NCI-H345 (cell line): ENCODE measurements at places on chromosomes 11 and 22.

DNA sequence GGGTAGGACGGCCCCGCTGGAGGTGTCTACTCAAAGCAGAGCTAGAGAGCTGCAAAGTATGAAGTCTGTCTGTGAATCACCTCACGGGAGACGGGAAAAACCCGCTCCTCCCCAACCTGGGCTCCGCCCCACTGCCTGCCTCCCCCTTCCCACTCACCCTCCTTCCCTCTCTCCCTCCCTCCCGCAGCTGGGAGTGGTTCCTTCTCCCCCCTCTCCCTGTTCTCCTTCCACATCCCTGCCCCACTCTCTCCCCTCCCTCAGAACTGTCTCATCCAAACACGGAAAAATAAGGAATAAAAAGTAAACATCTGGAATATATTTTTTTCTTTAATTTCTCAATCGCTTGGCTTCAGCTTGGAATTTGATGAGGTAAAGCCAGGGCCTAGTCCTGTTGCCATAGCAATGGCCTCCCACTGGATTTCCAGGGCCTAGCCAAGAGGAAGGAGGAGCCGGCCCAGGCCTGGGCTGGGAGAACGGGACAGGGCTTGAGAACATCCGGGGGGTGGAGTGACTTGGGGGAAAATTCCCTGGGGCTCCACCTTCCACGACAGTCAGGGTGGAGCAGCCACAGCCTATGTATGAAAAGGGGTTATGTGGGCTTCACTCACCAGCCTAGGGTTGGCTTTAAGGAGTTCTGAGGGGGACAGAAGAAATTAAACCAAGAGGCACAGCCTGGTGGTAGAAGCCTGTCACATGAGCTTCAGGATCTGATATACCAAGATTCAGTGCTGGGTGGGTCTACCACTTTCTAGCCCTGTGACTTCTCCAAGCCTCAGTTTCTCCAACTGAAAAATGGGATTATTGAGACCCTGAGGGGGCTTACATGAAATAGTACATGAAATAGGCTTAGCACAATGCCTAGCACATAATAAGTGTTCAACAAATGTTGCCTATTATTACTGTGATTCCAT lies 2.2 kb downstream of the TNKS1BP1 start:
- peak; percentile 62 for DNase-seq

DNA sequence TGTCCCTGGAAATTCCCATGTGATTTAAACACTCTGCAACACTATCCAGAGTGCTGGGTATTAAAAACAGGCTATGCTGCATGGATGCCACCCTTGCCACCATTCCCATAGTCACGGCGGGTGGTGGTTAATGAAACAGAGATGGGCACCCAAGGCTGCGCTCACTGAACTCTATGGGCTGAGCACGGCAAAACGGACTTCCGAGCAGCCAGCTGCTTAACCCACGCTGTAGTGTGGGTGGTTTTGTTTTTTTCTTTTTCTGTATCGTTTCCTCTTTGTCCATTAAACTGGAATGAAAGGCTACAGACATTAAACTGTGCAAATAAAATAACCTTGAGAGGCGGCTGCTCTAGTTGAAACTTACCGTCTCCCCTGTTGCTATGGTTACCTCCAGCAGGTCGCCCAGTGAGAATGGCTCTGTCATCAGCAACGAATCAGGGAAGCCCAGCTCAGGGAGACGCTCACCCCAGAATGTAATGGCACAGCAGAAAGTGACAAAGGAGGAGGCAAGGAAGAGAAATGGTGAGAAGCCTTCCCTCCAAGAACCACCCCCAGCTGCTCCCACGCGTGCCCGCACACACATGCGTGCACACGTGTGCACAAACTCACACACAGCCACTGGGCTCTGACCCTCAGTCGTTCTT lies 102.1 kb downstream of the C11orf91 start:
- DNase-seq: peak; percentile 76

GRCh38 chr11:33734441-33735270 lies 1.6 kb downstream of the CD59 start:
- DNase-seq: no peak

GRCh38 chr22:23529166-23530103 lies 50.7 kb downstream of the IGLL1 start:
- DNase-seq: no peak

- no peak for DNase-seq
Observed at GRCh38 chr11:116173506-116173905, 599.3 kb downstream of the BUD13 start.

DNA sequence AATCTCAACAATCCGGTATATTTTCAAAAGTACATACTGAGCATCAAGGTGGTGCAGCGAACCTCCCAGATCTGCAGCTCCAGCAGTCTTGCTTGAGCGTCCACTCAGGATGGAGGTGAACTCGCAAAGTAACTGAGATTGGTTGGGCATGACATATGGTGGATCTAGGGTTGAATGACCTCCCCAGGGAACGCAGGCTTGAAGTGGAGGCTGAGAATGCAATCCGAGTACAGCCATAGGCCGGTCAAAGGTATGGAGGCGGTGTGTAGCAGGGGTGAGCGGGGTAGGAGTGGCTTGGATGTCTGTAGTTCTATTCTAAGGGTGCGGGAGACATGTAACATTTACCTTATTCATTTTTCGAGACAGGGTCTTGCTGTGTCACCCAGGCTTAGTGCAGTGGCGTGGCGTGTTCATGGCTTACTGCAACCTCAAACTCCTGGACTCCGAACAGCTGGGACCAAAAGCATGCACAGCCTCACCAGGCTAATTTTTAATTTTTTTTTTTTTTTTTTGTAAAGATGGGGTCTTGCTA lies 631 bp upstream of the C22orf39 start:
- peak; percentile 76 for DNase-seq

DNA sequence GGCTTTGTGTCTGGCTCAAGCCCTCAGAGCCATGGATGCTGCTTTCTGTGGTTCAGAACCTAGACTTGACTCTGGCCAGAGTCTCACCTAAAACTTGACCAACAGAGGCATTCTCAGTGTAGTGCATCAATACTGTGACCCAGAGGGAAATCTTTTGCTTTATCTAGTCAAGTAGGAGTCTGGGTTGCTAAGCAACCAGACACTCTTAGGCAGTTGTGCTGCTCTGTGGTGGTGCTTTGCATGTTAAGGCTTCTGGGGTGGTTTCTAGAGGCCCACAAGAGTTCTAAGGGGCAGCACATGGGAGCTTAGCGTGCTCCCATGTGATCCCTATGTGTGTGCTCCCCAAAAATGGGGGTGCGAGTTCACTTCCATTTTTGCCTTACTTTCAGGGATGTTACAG lies 224.6 kb upstream of the PLET1 start:
- DNase-seq: no peak

GRCh38 chr22:41092847-41093411 lies 537 bp downstream of the EP300 start:
- peak; percentile 16 for DNase-seq

- DNase-seq: no peak
Observed at GRCh38 chr11:108538022-108538424, 39.8 kb upstream of the POGLUT3 start.

GRCh38 chr11:26350002-26350401 lies 18.1 kb downstream of the ANO3 start:
- DNase-seq: no peak

DNA sequence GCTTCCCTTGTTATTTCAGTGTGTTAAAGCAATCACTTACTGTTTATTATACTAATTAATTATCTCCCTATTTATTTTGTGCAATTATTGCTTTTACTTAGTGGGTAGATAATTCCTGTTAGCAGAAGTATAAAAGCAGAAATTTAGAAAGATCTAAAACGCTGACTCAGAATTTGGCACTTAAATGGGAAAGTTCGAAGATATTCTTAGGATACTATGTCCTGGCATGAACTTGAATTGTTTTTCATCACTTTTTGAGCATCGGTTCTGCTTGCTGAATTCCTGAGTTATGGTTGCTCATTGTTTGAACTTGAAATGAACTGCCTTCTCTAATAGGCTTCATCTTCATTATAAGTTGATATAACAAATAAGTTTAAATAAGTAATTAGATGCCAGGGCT lies 325.4 kb downstream of the JRKL start:
- no peak for DNase-seq

DNA sequence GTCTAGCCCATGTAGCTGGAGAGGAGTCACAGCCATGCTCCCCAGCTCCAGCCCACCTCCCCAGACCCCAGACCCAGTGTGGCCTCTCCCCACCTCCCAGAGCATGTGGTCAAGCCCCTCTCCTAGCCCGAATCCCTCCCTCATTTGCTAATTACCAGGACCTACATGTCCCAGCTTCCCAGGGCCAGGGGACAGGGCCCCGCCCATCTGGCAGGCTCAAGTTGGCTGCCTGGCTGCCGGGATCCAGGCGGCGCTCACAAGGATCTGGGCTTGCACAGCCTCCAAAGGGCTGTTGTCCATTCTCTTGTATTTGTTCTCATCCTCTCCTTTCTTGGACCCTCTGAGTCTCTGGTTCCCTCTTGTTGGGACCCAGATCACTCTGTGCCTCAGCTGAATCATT lies 4.6 kb upstream of the MIF start:
- DNase-seq: no peak

DNA sequence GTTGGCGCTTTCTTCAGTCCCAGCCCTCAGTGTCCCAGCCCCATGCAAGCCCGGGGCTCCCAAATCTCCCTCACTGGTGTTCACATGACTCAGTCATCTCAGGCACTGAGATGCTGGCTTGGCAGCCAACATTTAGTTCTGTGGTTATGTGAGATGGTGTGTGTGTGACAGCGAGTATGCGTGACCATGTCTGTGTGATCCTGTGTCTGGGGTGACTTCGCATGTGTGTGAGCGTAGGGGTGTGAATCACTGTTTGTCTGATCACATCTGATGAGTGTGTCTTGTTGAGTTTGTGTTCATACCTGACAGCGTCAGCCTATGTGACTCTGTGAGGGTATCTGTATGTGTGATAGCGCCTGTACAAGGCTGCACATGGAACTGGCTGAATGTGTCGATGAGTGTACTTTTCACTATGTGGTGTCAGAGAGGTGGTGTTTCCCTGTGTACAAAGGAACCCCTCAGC lies 16.2 kb downstream of the CREB3L1 start:
- no peak for DNase-seq

DNA sequence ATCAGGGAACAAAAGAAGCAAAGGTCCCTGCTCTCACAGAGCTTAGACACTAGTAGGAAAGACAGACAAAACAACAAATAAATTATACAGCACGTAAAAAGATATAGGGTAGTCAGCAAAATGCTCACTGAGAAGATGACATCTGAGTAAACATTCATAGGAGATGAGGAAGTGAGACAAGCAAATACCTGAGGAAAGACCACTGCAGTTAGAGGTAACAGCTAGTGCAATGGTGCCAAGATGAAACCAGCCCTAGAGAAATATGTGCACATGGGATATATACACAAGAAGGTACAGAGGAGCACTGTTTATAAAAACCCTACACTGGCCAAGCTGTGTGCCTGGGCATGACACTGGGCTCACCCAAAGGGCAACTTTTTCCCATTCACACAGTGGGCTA lies 9.8 kb downstream of the CYP2R1 start:
- no peak for DNase-seq

GRCh38 chr11:78179459-78180071 lies 8.9 kb downstream of the KCTD21 start:
- DNase-seq: no peak
